ENCODE measurements at places on chromosomes 1 and 21.
A peak's percentile ranks its signal among the peaks of the same experiment; 100 is the strongest.

GRCh38 chr21:37917612-37918011 is 1.4 kb upstream of the KCNJ6 start:
- DNase-seq, result peak; percentile 71

DNA sequence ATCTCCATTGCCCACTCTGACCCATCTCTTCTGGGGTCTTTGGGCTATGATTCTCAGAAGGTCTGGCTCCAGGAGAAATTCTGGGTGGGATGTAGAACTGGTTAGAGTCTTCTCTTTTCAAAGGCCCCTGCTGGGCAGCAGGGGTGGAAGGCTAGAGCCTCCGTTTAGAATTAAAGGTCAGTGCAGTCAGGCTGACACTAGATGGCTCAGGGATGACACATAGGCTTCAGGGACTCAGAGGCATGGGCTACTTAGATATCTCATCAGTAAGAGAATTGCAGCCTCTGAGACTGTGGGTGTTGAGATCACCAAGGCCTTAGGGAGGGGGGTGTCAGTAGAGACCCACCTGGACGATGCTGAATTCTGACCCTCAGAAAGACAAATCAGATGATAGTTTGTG is 12.6 kb upstream of the PPM1J start:
- peak; percentile 58 for DNase-seq

DNA sequence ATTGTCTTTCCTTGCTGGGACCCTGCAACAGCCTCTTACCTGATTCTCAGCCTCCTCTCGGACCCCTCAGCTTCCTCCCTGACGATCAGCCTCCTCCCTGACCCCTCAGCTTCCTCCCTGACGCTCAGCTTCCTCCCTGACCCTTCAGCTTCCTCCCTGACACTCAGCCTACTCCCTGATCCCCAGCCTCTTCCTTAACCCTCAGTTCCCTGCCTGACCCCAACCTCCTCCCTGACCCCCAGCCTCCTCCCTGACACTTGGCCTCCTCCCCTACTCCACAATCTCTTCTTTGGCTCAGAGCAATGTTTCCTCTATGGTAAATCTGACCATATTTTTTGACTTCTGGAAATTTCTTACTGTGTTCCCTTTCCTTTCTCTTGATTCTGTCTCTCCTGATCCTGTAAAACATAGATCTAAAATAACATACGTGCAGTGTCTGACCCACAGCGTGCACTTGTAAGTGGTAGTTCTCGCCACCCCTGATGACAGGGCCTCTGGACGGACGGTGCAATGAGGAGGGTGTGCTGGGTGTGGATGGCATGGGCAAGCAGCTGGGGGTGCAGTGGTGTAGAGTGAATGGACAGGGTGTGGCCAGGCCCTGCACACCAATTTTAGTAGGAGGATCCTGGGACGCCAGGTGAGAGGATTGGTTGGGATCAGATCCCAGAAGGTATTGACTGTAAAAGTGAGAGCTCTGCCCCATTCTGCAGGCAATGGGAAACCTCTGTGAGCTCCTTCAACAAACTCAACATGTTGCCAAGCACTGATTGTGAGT is 264.1 kb downstream of the FOXD2 start:
- no peak for DNase-seq

- no peak for DNase-seq
Observed at GRCh38 chr1:116569776-116570357, 959 bp downstream of the CD58 start.

DNA sequence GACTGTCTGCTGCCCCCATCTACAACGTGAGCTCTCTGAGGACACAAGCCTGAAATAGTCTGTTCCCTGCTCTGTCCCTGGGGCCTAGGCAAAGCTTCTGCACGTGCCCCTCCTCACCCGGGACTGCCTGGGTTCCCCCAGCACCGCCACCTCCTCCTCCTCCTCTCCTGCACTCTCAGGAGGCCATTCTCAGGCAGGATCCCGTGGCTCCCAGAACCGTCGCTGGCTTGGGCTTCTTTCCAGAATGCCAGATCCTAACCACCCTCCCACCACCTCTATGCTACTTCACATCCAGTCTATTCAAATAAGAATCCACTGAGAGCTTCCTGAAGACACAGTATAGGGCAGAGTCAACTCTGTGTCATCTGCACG is 11.2 kb downstream of the NPHP4 start:
- no peak for DNase-seq

DNA sequence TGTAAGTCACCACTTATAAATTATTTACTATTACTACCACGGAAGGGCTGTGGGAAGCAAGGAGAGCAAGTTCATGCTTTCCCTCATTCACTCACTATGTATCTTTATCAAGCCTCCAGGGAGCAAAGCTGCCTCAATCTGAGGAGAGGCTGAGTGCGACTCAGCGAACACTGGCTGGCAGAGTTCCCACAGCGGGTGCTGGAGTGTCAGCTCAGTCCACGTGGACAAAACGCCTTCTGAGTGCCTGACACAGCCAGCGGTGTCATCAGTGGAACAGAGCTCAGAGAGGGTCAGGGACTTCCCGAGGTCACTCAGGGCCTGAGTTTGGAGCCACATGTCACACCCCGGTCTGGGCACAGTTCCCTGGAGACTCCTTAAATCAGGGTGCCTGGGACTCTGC is 16.9 kb downstream of the MATN1 start:
- DNase-seq, result peak; percentile 49

GRCh38 chr1:206723805-206724472 is 39.2 kb downstream of the MAPKAPK2 start:
- DNase-seq, result peak; percentile 96

DNA sequence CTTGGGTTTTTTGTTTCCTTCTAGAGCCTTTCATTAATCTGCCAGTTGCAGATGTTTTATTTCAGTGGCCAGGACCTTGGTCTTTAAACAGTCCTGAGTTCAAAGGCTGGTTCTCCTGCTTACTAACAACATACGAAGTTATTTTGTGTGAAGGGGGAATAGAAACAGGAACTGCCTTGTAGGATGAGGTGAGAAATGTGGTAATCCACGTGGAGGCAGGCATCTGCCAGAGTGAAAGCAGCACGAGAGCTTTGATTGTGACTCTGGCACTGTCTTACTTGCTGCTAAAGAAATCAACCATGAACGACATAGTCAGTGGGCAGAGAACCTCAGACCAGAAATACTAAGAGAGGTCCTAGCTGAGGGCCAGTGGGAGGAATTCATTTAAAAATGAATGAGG is 30.4 kb downstream of the TMEM63A start:
- DNase-seq, result no peak

DNA sequence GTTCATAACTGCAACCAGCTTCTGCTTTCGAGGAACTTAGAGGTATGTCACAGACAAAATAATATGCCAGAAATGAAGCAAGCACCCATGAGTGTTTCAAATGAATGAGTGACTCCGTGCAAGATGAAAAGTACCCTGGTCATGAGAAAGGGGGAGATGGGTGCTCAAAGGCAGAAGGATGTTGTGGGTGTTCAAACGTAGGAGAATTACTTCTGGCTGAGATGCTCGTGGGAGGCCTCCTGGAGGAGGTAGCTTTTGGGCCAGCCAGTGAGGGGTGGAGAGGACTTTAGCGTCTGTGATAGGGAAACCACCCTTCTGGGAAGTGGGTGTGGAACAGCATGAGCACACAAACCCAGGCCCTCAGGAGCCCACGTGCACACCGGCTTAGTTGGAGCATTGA is 113.8 kb downstream of the SYF2 start:
- DNase-seq, result no peak

GRCh38 chr1:230074762-230075161 is 7.7 kb downstream of the GALNT2 start:
- no peak for DNase-seq

DNA sequence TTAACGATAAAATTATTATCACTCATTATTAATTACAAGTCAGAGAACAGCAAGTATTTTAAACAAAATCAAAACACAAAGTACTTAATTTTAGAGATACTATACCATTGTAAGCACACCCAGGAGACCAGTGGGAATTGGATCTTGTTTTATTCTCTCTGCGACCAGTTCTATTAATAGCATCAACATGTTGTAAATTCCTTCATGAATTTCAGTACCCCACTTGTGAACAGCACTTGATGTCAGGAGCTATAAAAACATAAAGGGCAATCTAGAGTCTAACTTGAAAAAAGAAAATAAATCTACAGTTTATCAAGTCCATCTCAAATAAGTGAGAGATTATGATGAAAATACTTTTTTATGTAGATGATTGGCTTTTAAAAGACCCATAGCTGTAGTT is 42.9 kb downstream of the USP24 start:
- DNase-seq, result no peak

DNA sequence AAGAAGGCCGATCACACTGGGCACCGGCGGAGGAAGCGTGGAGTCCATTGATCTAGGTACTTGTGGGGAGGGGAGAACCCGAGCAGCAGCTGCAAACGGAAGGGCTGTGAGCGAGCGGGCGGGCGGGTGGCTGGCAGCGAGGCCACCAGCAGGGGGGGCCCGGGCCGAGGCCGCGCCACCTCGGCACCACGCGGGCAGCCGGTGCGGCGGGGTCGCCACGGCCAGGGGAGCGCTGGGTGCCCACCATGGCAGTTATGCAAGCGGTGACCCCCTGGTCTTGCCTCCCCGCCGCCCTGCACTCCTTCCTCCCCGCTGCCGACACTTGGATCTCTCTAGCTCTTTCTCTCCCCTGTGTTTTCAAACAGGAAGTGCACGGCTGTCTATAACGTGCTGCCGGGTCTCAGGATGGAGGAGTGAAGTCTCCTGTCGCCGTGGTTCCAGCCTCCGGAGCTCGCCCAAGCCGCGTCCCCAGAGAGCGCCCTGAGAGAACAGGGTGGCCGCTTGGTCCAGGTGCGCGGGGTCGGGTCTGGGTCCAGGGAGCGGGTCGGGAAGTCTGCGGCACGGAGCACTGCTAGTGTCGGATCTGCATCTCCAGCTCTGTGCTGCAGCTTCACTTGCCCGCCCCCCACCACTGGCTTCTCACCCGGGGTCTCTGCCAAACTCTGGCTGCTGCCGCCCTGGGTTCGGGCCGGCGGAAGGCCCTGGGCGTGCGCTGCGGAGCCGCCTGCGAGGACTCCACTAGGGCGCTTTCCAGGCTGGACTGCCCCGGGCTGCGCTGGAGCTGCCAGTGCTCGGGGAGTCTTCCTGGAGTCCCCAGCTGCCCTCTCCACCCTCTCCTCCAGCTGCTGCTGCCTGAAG is 22.7 kb downstream of the LRRC8D start:
- peak; percentile 73 for DNase-seq

- DNase-seq, result no peak
Observed at GRCh38 chr1:41456847-41457540, 27.5 kb downstream of the EDN2 start.

DNA sequence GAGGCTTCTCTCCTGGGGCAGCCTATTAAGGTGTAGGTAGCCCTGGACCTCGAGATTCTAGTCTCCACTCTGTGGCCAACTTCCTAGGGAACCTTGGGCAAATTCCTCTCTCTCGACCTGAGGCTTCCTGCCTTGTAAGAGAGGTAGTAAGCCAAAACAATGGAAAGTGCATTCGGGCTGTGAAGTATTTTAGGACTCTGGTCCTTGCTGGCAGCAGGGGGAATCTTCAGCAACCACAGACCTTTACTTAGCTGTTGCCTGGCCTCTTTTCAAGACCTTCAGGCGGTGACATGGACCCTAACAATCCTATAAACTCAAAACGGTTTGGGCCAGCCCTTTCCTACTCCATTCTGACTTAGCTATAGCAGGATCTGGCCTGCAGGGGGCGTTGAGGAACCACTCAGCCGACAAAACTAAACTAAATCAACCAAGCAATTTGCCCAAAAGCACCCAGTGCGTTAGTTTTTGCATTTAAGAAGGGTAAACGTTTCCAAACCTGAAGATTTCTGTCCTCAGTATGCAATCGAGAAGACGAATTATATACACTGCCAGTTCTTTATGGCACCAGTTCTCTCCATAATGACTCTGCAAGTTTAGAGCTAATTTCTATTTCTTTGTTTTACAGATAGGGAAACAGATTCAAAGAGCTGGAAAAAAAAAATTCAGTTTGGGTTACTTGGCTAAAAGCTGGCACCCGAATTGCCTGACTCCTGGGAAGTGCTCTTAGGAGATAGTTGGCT is 10.9 kb upstream of the SESN2 start:
- peak; percentile 79 for DNase-seq

DNA sequence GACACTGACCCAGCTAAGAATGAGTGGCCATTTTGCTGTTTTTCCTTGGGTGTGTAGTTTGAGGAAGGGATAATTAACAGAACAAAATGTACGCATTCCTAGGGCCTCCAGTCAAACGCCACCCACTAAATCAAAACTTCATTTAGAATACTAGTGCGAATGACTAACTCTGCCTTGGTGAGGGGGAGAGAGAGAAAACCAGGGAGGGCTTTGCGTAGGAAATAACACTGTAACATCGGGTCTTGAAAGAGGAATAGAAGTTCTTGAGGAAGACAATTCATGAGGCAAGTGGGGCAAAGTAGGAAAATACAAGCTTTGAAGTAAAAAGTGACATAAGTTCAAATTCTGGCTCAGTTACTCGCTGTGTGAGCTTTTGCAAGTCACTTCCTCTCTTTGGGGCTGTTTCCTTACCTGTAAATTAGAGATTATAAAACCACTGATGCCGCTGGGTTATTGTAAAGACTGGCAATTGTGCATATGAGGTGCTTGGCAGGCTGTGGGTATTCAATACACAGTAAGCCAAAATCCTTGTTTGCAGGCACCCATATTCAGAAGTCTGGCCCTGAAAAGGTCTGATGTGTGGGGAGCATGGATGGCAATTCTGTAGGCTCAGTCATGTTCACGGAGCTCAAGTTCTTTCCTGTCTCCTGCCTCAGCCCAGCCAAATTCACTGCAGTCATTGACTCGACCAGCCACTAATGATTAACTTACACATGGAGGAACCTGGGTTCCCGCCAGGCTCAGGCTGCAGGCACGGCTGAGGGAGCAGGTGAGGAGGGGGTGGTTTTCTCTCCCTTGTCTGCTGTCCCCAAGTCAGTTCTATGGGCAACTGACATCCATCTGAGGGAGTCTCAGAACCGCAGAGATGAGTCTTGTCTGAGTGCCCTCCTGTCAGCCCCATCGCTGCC is 140.3 kb upstream of the CSF3R start:
- DNase-seq, result no peak

DNA sequence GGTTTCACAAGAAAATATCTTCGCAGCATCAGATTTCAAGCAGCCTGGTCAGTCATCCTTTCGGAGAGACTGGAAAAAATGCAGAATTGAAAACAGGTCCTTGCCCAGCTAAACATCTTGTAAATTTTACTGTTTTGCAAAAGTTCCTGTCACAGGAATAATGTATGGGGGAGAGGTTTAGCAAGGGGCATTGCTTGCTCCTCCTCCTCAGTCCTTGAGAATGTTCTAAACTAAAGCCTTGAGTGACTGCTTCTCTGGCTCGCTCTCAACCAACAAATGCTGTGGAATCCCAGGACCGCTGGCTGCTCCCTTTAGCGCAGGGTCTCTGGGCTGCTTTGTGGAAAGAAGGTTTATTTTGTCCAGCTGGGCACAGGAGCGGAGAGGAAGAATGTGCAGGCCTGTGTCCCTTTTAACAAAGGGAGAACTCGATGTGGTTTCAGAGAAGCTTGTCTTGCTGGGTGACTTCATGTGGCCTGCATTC is 33.6 kb upstream of the FHAD1 start:
- DNase-seq, result no peak

DNA sequence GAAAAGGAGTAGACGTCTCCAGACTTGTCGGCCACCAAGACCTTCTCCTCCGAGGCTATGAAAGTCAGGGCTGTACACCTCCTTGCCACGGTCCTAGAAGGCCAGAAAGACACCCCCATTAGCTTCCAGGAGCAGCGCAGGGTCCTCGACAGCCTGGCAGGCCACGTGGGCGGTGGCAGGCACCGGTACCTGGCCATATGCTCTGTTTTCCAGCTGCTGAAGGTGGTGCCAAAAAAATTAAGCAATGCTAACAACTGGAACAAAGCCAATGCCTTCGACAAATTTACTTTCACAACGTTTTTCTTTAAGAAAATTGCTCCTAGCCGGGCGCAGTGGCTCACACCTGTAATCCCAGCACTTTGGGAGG is 15.9 kb downstream of the WDR4 start:
- DNase-seq, result no peak

Measured in M059J (cell line).